SHP77 treated with DMSO at 0.1 percent for 48 hours (cell line): ENCODE measurements at places on chromosomes 1 and 21.

DNA sequence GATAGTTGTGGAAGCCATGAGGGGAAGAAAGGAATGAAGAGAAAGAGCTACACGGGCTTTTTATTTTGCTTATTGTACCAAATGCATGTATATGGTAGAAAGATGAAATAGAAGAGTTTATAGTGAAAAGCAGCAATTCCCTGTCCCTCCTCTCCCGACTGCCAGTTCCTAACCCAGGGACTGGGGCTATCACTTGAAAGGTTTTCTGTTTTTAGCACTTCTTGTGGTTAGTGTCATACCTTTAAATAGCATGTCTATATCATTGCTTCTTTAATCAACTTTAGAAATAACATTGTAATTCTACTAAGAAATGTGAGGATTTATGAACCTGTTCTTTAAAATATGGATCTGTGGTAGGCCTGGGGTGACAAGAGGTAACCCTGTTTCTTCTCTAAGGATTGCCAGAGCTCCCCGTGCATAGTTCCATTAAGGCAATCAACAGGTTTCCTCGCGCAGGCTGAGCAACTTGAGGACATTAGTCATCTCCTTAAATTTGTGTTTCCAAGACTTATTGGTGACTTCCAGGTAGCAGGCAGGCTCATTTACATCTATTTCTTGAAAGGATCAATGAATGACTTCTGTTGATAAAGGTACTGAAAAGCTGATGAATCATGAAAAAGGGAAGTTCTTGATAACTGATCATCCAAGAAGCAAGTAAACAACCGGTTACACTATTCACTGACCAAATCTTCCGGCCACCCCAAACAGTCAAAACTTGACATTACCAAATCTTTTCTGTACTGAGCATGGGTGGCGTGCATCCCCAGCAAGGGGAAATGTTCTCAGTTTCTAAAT lies 37.8 kb upstream of the S1PR1 start:
- no peak for DNase-seq

DNA sequence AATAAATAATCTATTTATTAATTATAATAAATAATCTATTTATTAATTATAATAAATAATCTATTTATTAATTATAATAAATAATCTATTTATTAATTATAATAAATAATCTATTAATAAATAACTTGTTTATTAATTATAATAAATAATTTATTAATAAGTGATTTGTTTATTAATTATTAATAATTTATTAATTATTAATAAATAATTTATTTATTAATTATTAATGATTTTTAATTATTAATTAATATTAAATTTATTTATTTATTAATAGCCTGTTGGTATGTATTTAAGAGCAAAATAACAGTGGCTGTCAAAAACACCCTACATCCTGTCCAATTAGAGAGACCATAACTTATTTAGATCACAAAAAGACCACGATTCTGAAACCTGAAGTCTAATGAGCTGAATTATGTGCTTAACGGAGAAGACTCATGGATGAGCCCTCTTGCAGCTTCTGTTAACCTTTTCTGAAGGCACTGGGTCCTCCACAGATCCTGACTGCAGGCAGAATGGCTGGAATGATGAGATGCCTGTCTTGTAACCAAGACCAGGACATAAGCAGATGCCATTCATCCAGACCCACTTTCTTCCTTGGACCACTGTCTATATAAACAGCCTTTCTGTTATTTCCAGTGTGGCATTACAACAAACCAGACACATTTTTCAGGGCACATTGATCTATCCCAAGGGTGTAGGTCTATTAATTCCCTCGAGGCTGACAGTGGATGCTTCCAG lies 134.2 kb downstream of the SETD4 start:
- DNase-seq = no peak

DNA sequence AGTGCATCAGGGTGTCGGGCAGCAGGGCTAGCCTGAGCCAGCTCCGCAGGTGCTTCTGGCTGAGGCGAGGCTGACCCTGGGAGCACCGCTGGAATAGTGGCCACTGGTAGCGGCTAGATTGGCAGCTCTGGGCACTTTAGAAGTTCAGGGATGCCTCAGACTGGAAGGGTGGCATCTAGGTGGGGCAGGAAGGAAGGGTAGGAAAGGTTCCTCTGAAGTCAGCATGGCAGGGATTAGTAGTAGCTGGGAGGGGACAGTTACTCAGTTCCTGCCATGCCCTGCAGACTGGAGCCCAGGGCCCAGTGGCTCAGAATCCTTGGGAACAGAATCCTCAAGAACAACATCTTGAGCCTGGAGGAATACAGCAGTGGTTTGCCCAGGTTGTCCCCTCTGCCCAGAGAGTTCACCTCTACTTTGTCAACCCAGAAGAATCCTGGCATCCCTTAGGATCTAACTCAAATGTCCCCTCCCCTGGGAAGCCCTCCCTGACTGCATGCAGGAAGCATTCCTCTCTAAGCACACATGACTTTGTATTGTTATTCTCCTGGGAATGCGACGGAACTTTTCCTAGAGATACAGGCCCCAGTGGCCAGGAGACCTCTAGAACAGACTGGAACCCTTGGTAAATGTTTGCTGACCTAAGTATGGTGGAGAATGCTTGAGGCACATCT lies 39.5 kb upstream of the BCAR3 start:
- no peak for DNase-seq

- no peak for DNase-seq
Observed at GRCh38 chr1:183210681-183211080, 24.6 kb downstream of the LAMC2 start.

GRCh38 chr1:5651473-5651872 lies 340.8 kb downstream of the NPHP4 start:
- DNase-seq = no peak

DNA sequence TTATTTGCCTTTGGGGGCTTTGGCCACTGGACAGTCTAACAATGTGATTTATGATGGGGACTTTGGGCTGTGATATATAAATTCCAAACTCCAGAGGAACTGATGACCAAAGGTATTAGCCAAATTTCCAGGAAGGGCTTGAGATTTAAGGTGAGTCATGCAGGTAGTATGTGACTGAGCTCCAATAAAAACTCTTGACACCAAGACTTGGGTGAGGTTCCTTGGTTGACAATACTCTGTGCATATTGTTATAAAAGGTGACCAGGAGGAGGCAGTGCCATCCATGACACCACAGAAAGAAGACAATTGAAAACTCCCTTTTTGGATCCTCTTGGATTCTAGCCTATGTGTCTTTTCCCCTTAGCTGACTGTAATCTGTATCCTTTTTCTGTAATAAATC lies 392.7 kb upstream of the LRRC7 start:
- no peak for DNase-seq

GRCh38 chr1:111515291-111516004 lies 12.0 kb upstream of the ADORA3 start:
- no peak for DNase-seq
